Activated naive CD4-positive, alpha-beta T cell treated with Interleukin-2 at 50 U/mL for 16 hours (primary cell): ENCODE measurements at places on chromosomes 2 and 18.

- no peak for DNase-seq
Observed at GRCh38 chr18:31619291-31619690, 27.6 kb downstream of the TTR start.

- DNase-seq, result peak; percentile 64
Observed at GRCh38 chr2:37570773-37571586, 100.5 kb downstream of the CDC42EP3 start.

- DNase-seq, result no peak
Observed at GRCh38 chr18:58251416-58251815, 207.4 kb downstream of the NEDD4L start.

- no peak for DNase-seq
Observed at GRCh38 chr2:42353792-42354429, 7.1 kb downstream of the COX7A2L start.

GRCh38 chr2:196551014-196551413, 88.5 kb upstream of the CCDC150 start:
- no peak for DNase-seq
